ENCODE measurements at places on chromosomes 5 and 9.

GRCh38 chr9:102740578-102740977 lies 254.6 kb upstream of the CYLC2 start:
- no peak for DNase-seq

DNA sequence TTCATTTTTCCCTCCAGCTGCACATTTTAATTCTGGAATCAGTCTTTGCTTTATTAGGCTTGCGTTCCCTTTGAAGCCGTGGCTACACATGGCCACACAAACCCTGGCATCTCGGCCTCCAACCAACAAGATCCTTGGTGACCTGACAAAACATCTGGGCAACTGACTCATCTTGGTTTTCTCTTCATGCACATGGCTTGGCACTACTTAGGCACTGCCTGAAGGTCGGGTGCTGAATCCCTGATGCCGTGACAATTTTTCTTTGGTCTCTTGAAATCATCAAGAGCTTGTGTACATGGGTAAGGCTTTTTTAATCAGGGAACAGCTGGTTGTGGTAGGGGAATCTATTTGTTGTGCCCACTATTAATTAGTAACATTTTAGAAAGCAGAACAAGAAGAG lies 16.0 kb upstream of the PAPPA start:
- no peak for DNase-seq

DNA sequence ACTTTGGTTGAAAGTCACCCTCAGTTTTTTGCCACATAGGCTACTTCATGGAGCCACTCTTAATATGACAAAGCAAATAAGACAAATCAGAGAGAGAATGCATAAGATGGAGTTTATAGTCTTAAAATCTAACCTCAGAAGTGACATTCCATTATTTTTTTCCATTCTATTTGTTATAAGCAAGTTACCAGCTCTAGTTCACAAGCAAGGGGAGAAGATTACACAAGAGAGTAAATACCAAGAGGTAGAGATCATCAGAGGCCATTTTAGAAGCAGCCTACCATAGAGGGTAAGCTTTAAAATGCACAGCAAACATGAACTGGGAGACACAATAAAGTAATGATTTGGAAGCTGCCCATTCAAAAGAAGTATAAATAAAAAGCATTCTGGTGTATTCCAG lies 651.3 kb upstream of the MEF2C start:
- DNase-seq = no peak

DNA sequence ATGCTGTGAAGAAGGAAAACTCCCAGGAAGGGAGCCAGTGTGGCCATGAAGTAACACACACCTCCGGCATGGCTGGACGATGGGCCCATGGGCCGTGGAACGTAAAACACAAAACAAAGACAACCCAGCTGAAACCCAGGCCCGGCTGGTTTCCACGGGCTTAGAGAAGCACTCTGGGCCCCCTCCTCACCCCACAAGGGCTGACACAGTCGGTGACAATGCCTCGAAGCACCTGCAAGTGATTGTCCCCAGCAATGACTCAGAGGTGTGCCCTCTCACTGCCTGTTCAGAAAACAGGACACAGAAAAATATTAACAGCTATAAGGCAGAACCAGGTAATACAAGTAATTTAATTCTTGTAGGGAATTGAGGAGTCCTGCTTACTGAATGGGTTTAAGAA lies 135.3 kb downstream of the ROR2 start:
- DNase-seq = no peak

GRCh38 chr5:97628807-97629206 lies 445.8 kb upstream of the RIOK2 start:
- no peak for DNase-seq

- DNase-seq = no peak
Observed at GRCh38 chr5:67887748-67888161, 327.8 kb upstream of the PIK3R1 start.

DNA sequence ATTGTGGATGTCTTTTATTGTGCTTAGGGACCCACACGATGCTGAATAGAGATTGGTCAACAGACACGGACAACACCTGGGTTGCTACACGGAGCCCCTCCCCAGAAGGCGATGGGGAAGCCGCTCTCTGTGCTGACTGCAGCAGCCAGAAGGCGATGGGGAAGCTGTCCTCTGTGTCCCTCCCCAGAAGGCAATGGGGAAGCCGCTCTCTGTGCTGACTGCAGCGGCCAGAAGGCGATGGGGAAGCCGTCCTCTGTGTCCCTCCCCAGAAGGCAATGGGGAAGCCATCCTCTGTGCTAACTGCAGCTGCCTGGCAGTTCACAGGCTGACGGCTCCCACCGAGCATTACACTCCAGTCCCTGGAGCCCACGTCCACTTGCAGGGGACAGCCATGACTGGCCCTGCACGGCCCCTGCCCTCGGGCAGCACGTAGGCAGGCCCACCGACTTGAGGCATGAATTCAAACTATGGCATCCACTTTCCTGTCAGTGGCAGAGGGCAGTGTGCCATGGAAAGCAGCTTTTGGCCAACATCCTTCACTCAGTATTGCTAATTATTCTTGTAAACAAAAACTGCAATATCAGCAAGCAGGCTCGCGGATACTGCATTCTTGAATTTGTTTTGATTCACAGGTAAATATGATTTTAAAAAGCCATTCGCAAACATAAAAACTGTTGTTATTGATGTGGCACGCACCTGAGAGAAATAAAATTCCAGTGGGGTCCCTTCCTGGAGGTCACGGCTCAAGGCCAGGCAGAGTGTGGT lies 48.1 kb upstream of the CLPTM1L start:
- DNase-seq = no peak

DNA sequence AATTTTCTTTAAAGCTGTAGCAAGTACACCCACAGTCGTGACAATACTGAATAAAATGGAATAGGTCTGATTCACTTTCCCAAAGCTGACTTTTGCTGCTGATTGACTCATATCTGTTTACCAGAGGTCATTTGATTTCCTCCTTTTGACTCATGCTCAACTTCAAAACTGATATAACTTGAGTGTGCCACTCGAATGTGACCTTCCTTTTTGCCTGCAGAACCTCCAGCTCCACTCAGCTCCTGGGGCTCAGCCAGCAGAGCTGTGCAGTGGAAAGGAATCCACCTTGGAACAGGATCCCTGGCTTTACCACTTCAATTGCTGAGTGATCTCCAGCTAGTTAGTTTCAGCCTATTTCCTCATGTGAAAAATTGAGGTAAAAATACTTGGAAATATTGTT lies 84.1 kb downstream of the FEM1C start:
- DNase-seq = no peak

- DNase-seq = no peak
Observed at GRCh38 chr9:107216329-107216728, 66.8 kb upstream of the RAD23B start.

DNA sequence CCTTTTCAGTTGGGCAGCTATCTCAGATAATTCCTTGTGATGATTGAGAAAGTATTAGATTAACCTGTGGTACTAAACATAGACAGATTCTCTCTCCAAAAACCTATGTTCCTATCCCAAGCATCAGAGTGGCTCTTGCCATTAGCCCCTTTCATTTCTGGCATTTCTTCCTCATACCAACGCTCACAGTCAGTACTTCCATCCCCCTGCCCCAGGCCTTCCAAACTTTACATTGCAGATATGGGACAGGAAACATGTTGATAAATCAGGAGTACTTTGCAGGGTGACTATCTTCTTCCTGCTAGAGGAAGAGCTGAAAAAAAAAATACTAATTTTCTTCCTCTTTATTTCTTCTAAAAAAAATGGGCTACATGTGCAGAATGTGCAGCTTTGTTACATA lies 442.6 kb upstream of the RGMB start:
- no peak for DNase-seq

GRCh38 chr9:81530846-81531245 lies 158.5 kb downstream of the TLE1 start:
- no peak for DNase-seq

GRCh38 chr5:92890841-92891244 lies 690.2 kb downstream of the NR2F1-AS1 start:
- no peak for DNase-seq

DNA sequence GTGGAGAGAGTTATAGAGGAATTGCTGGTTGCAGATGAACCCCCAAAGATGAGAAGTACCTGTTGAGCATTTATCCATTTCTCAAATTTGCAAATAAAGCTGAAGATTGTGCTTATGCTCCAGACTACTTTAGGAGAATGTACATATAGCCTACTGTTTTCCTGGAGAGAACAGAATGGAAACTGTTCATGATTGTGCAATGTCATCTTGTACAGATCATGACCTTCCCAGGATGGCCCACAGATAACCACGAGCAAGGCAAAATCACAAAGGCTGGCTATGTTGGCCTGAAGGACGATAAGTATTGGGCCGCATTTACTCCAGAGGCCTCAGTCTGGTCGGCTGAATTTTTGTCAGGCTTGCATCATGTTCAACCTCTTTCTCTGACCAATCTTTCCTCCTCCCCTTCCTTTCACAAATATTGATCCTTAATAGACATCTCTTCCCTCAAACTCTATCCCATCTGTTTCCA lies 28.5 kb upstream of the RICTOR start:
- no peak for DNase-seq
